Breast epithelium (tissue), 4 donors: ENCODE measurements at places on chromosomes 2 and 18. TPM values are rescaled to one million over a fixed set of nuclear protein-coding genes. Genes with fewer than 3 reads are reported as not detected.

DNA sequence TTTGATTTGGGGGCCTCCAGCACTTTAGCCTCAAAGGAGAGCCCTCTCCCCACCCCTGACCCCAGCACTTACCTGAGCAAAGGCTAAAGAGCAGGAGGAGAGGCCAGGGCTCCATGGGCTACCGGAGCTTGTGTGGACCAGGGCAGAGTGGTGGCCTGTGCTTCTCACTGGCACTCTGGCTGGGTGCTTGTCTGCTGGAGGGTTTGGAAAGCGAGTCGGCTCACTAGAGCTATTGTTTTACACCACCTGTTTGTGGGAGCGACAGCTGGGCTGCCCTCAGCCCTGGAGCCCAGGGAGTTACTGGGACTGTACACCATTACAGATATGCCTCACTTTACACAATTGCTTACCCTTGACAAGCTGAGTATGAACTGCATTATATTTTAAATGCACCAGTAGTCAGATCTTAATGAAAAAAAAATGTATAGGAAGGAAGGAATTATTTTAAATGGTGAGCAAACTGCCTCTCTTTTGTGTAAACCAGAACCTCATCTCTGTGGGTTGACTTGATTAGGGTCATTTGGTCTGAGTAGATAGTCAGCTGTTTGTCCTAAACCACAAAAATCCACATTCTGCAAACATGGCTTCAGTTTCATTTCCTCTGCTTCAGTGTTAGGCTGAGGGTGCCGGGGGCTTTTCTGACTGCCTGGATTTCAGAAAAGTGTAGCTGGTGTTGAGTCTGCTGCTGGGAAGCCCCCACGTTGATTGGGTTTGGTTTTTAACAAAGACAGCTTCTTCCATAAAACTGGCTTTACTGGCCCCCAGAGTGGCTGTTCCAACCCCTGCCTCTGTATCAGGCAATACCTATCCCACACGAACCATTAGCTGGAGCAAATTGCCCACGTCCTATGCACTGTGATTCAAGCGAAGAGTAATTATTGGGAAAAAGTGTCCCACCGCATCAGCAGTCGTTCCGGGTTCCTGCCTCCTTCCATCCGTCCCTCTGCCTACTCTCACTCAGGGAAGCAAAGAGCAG lies at the start of gene CHRNA1:
TSS of gene CHRNA1 (minus strand) at position 193 of the 976 bp plus-strand sequence. CDS start at position 115, 78 bp downstream.
- no peaks in the 10 kb centered on the region for H3K27me3 ChIP-seq
- peak within 1 kb of the TSS; percentile 78 for H3K27ac ChIP-seq
- H3K4me1 ChIP-seq = no peaks in the 10 kb centered on the region
- no peaks in the 10 kb centered on the region for H3K36me3 ChIP-seq
- peak within 1 kb of the TSS; percentile 40 for H3K4me3 ChIP-seq
- DNase-seq = no peak

- H3K4me3 ChIP-seq = no peak within 1 kb of the TSS
- H3K27ac ChIP-seq = no peak within 1 kb of the TSS
- H3K27me3 ChIP-seq = no peaks in the 10 kb centered on the region
- DNase-seq = no peak
These were observed at the start of gene MSTN for GRCh38 chr2:190062601-190063000. Gene MSTN (minus strand): TSS chr2:190062729. CDS start chr2:190062596, 133 bp downstream.

Gene RNF152
- 64.5 TPM for total RNA-seq

- no peak for DNase-seq
- H3K36me3 ChIP-seq = no peaks in the 10 kb centered on the region
- no peak overlapping the region for H3K4me3 ChIP-seq
- no peaks in the 10 kb centered on the region for H3K27me3 ChIP-seq
These were observed 251.3 kb downstream of the FAM210A start for GRCh38 chr18:13474907-13475545.

DNA sequence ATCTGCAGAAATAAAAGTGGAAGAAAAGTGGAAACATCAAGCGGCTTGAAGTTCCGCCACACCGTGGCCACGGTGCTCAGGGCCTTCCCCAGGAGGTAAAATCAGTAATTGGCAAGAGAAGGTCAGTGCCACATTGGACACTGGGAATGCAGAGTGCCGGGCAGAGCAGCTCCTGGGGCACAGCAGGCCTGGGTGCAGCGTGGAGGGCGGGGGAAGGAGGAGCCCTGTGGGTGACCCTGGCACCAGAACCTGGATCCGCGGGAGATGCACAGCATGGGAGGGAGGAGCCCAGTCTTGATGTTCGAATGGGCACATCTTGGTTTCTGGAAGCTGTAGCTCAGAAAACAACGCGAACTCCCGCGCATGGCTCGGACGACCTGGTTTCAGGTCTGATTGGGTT lies 630.2 kb downstream of the GALR1 start:
- no peaks in the 10 kb centered on the region for H3K27me3 ChIP-seq
- no peak overlapping the region for H3K27ac ChIP-seq

DNA sequence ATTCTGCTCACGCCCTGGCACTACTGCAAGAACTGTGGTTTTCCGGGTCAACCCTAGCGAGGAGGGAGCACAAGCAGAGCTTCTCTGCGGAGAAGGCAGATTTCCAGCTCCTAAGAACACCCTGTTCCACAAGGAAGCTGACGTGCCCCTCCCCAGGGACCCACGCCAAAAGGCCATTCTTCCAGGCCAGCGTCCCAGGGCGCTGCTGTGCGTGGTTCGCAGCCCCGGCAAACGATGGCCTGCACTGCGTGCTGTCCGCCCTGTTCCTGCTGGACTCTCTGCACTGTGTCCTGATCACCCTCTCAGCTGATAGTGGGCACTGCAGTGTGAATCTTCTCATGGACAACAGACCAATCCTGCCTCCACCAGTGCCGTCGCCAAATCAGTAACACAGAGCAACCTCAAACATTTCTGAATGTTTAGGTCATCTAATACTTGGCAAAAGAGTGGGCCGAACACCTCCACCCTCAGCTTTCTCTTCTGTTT lies 49.1 kb downstream of the ADI1 start:
- peak; percentile 67 for DNase-seq
- H3K4me1 ChIP-seq = no peaks in the 10 kb centered on the region
- no peaks in the 10 kb centered on the region for H3K36me3 ChIP-seq
- H3K27ac ChIP-seq = peak overlapping the region; percentile 88

DNA sequence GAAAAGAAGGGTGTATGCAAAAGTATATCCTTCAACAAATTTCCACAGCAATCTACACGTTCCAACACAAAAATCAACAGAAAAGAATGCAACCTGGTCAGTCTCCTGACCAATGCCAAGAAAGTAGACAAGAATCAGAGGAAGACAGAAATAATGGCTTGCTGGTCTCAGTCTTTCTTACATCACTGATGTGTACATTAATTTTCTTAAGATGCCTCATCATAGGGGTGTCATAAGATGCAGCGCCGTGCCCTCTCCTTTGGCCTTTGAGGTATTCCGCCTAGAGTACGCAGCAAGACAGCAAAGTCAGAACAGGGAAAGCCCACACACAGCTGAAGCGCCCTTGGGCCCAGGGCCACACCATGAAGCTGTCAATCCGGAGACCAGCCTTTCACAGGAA lies 112.9 kb downstream of the RIF1 start:
- H3K4me1 ChIP-seq = no peaks in the 10 kb centered on the region
- H3K36me3 ChIP-seq = no peaks in the 10 kb centered on the region
- H3K27me3 ChIP-seq = no peaks in the 10 kb centered on the region

- no peak overlapping the region for H3K4me3 ChIP-seq
- no peak for DNase-seq
- H3K4me1 ChIP-seq = no peaks in the 10 kb centered on the region
These were observed 356.3 kb downstream of the ZEB2 start for GRCh38 chr2:144163592-144163991.

DNA sequence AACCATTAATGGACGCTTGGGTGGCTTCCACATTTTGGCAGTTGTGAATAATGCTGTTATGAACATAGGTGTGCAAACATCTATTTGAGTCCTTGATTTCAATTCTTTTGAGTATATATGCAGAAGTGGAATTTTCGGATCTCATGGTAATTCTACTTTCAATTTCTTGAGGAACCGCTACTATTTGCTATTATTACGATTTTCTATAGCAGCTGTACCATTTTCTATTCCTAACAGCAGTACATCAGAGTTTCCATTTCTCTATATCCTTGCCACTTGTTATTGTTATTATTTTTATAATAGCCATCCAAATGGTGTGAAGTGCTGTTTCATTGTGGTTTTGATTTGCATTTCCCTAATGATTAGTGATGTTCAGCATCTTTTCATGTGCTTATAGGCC lies 69.5 kb downstream of the KIF5C start:
- H3K27ac ChIP-seq = no peak overlapping the region
- H3K27me3 ChIP-seq = no peaks in the 10 kb centered on the region
- no peak overlapping the region for H3K4me3 ChIP-seq

- no peaks in the 10 kb centered on the region for H3K27me3 ChIP-seq
- H3K36me3 ChIP-seq = no peaks in the 10 kb centered on the region
- no peak overlapping the region for H3K4me3 ChIP-seq
- peak overlapping the region; percentile 73 for H3K27ac ChIP-seq
- no peaks in the 10 kb centered on the region for H3K4me1 ChIP-seq
These were observed 91.4 kb upstream of the LGALSL start for GRCh38 chr2:64362562-64363026.

Gene CD28
- 2.2 TPM for total RNA-seq

Gene CYBRD1
- 761 TPM for total RNA-seq

GRCh38 chr18:500632-501405 lies at the start of gene COLEC12:
Gene COLEC12 (minus strand): TSS chr18:500701. CDS start chr18:500514, 187 bp downstream.
- H3K4me1 ChIP-seq = peaks cover 15% of the 10 kb centered on the region
- peak within 1 kb of the TSS; percentile 3 for H3K27ac ChIP-seq
- no peak for DNase-seq

DNA sequence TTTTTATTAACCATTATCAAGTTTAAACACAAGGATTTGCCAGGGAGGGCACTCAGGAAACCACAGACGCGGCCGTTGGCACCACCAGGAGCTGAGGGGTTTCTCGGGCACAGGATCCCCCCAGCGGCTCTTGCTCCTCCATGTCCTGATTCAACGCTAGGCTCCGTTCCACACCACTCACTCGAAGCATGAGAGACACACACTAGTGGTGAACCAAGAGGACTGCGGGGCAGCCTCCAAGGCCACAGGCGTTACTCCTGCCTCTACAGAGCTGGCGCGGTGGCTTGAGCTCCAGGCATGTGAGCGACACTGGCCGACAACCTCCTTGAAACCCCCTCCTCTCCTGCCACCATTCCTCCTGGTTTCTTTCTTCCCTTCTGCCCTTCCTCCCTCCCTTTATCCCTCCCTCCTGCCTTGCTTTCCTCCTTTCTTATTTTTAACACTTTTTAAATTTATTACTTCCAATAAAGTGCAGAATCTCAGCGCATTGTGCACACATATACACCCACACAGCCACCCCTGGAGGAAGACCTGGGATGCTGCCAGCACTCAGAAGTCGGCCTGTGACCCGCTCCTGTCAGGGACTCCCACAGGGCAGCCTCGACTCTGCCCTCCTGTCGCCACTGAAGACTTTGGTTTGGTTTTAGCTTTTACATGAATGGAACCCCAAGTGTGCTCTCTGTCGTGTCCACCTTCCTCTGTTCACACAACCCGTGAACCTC lies 21.7 kb downstream of the COX7A2L start:
- H3K27ac ChIP-seq = no peak overlapping the region
- H3K4me1 ChIP-seq = peaks cover 6% of the 10 kb centered on the region
- DNase-seq = no peak
- no peak overlapping the region for H3K4me3 ChIP-seq

DNA sequence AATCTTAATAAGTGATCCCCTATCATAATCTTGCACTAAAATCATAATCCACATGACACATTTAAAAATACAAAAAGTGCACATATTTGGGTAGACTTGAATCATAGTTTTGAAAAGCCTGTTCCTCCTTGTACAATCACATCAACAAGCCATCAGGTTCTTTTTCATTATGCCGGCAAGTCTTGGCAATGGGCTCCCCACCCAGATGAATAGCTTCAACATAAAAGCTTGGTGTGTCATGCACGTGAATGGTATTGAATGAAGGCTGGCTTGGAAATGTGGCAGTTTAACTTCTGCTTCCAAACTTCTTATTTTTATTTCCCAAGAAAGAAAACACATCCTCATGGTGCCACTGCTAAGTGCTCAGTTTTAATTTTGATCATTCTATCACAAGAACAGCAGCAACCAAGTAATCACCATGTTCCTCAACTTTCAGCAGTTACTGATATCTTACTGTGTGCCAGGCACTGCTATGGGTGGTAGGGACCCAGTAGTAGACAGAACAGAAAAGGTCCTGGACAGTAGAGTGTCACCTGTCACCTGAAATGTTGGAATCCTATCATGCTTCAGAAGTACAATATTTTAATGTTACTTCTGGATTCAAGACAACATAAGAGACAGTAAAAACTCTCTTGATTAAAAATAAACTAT lies 89.9 kb downstream of the AP1S3 start:
- DNase-seq = no peak
- no peak overlapping the region for H3K4me3 ChIP-seq
- H3K36me3 ChIP-seq = no peaks in the 10 kb centered on the region
- H3K27ac ChIP-seq = no peak overlapping the region
- no peaks in the 10 kb centered on the region for H3K4me1 ChIP-seq

Gene CAVIN2
- total RNA-seq = 71.4 TPM

GRCh38 chr2:200762127-200762526 lies 49.6 kb upstream of the BZW1 start:
- no peaks in the 10 kb centered on the region for H3K4me1 ChIP-seq
- no peak overlapping the region for H3K4me3 ChIP-seq
- H3K27ac ChIP-seq = no peak overlapping the region

- no peak overlapping the region for H3K4me3 ChIP-seq
- H3K27me3 ChIP-seq = no peaks in the 10 kb centered on the region
- no peaks in the 10 kb centered on the region for H3K36me3 ChIP-seq
- DNase-seq = no peak
These were observed 204.7 kb downstream of the TTC32 start for GRCh38 chr2:19697131-19697530.

Gene PDCD1
- total RNA-seq = 0.88 TPM

- no peaks in the 10 kb centered on the region for H3K4me1 ChIP-seq
- no peaks in the 10 kb centered on the region for H3K36me3 ChIP-seq
- no peak for DNase-seq
- no peaks in the 10 kb centered on the region for H3K27me3 ChIP-seq
These were observed 1138.3 kb downstream of the DPP10 start for GRCh38 chr2:115580784-115581183.

- no peak overlapping the region for H3K4me3 ChIP-seq
- H3K4me1 ChIP-seq = no peaks in the 10 kb centered on the region
- H3K36me3 ChIP-seq = no peaks in the 10 kb centered on the region
- no peak overlapping the region for H3K27ac ChIP-seq
These were observed 238.6 kb upstream of the CYP26B1 start for GRCh38 chr2:72386288-72386687.

GRCh38 chr2:27754138-27754588 lies 17.4 kb upstream of the MRPL33 start:
- H3K27ac ChIP-seq = no peak overlapping the region
- H3K27me3 ChIP-seq = no peaks in the 10 kb centered on the region
- DNase-seq = peak; percentile 76
- H3K36me3 ChIP-seq = no peaks in the 10 kb centered on the region
- no peak overlapping the region for H3K4me3 ChIP-seq
- H3K4me1 ChIP-seq = no peaks in the 10 kb centered on the region

Gene NTSR2
- not detected for total RNA-seq

- H3K36me3 ChIP-seq = no peaks in the 10 kb centered on the region
- H3K27me3 ChIP-seq = no peaks in the 10 kb centered on the region
- no peak for DNase-seq
These were observed 52.1 kb downstream of the NFATC1 start for GRCh38 chr18:79447703-79448367.

- no peak for DNase-seq
- H3K27ac ChIP-seq = no peak overlapping the region
- H3K4me3 ChIP-seq = no peak overlapping the region
- no peaks in the 10 kb centered on the region for H3K36me3 ChIP-seq
- H3K27me3 ChIP-seq = no peaks in the 10 kb centered on the region
- H3K4me1 ChIP-seq = no peaks in the 10 kb centered on the region
These were observed 170.2 kb downstream of the ATAD2B start for GRCh38 chr2:23756593-23757292.

- H3K4me1 ChIP-seq = no peaks in the 10 kb centered on the region
- no peak overlapping the region for H3K27ac ChIP-seq
- no peak overlapping the region for H3K4me3 ChIP-seq
- DNase-seq = no peak
- H3K27me3 ChIP-seq = no peaks in the 10 kb centered on the region
- H3K36me3 ChIP-seq = no peaks in the 10 kb centered on the region
These were observed 381.3 kb upstream of the SPRED2 start for GRCh38 chr2:65813631-65814173.
